ENCODE measurements at places on chromosomes 1 and 21.

GRCh38 chr1:3115275-3116149 is 46.5 kb downstream of the PRDM16 start:
- DNase-seq, result no peak

- DNase-seq, result no peak
These were observed 189.5 kb upstream of the C1orf174 start for GRCh38 chr1:4089421-4090175.

- no peak for DNase-seq
These were observed 3.4 kb downstream of the CAPN9 start for GRCh38 chr1:230750576-230750975.

DNA sequence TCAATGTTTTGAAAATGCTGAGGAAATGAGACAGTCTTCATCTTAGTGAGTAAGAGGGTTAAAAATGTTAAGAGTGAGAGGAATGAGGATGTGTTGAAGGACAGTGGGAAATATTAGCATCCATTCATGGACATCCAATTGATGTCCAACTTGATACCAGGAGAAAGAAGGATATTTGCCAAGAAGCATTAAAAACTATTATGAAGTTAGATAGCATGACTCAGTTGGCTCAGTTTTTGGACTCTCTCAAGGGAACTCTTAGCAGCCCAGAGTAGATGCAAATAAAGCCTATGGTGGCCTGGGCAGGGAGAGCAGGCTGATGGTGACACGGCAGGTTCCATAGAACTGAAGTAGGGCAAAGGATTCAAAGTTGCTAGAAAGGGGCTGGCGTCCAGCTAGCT is 171.0 kb downstream of the ZZZ3 start:
- DNase-seq, result no peak

GRCh38 chr1:164754088-164754600 is 195.2 kb downstream of the PBX1 start:
- DNase-seq, result no peak

DNA sequence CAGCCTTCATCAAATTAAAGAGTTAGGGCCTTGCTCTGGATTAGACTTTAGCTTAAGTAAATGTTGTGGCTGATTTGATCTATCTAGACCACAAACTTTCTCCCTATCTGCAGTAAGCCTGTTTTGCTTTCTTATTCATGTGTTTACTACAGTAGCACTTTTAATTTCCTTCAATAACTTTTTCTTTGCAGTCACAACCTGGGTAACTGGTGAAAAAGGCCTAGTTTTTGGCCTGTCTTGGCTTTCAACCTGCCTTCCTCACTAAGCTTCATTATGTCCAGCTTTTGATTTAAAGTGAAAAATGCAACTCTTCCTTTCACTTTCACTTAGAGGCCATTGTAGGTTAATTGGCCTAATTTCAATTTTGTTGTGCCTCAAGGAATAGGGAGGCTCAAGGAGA is 12.5 kb upstream of the LPGAT1 start:
- DNase-seq, result no peak

All from hypothalamus (tissue), 51 donors.